Prostate gland (tissue), 2 donors: ENCODE measurements at places on chromosomes 12 and 14.

DNA sequence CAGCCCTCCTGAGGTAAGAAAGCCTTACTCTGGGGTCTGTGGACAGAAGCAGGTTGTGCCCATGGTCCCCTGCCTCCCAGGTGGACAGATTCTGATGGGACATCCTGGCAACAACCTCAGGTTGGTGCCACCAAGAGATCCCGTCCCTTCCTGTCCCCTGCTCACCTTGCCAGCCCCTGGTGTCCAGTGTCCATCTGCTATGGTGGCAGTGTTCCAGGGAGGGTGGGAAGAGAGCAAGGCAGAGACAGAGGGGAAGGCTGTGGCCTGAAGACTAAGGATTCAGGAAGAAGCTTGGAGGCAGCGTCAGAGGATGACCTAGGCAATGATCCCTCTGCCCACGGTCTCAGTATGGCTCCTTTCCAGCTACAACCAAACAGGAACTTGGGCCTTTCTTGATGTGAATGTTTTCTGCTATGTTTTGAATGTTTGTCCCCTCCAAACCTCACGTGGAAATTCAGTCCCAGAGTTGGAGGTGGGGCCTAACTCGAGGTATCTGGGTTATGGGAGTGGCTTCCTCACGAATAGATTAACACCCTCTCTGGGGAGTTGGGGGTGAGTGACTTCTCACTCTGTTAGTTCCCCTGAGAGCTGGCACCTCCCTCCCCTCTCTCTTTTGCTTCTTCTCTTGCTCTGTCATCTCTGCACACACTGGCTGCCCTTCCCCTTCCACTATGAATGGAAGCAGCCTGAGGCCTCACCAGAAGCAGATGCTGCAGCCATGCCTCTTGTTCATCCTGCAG lies 26.9 kb downstream of the IQSEC3 start:
- DNase-seq: no peak

- DNase-seq: no peak
These were observed 915.3 kb downstream of the FSCB start for GRCh38 chr14:43591776-43592175.

- DNase-seq: no peak
These were observed 679.0 kb downstream of the AACS start for GRCh38 chr12:125744201-125744600.

DNA sequence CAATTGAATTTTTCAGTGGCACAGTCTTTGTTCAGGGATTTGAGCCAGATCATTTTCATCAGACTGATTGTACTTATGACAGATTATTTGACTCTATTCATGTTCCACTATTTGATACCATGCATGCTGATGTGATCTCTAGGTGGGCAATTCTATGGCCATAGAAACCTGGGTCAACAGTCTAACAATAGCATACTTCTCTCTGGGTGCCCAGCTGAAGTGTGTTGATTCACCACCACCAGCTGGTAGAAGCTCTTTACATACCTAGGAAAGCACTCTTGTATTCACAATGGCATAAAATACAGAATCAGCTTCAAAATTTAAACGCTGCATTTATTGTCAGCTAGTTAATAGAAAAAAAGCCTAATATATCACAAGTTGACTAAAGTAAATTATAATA lies 90.2 kb upstream of the TMTC2 start:
- no peak for DNase-seq

DNA sequence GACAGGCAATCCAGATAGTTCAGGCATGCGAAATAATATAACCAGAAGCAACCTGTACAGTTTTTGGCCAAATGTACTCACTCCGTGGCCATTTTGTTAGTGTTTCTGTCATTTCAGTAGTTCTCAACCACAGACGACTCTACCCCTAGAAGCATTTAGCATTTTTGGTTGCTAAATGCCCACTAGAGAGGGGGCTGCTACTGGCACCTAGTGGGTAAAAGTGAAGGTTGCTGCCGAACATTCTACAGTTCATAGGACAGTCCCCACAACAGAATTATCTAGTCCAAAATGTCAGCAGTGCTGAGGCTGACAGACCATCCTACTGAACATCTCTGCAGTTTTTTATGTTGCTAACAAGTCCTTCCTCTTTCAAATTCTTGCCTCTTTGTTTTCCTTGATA lies 107.4 kb downstream of the TSHR start:
- DNase-seq: no peak

DNA sequence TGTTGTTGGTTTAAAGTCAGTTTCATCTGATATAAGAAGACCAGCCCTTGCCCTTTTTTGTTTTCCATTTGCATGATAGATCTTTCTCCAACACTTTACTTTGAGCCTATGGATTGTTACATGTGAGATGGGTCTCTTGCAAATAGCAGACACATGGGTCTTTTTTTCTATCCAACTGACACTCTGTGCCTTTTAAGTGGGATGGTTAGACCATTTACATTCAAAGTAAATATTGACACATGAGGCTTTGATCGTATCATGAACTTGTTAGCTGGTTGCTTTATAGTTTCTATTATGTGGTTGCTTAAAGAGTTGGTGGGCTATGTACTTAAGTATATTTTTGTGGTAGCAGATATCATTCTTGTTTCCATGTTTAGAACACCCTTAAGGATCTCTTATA lies 213.4 kb upstream of the G2E3 start:
- DNase-seq: no peak

DNA sequence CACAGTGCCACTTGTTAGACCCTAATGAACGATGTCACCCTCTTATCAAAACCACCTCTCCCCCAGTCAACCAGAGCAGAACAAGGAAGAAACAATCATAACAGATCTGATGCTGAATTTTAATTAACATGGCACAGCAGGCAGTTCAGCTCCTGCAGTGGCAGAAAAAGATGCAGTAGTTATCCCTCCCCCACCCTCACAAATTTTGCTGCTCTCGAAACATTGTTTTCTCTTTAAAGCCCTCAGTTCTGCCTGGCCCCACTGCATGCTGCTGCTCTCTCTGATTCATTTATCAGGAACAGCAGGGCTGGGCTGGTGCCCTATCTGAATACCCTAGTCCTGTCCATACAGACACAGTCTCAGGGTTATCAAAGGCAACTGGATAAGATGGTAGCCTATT lies 12.2 kb downstream of the CCDC175 start:
- no peak for DNase-seq

DNA sequence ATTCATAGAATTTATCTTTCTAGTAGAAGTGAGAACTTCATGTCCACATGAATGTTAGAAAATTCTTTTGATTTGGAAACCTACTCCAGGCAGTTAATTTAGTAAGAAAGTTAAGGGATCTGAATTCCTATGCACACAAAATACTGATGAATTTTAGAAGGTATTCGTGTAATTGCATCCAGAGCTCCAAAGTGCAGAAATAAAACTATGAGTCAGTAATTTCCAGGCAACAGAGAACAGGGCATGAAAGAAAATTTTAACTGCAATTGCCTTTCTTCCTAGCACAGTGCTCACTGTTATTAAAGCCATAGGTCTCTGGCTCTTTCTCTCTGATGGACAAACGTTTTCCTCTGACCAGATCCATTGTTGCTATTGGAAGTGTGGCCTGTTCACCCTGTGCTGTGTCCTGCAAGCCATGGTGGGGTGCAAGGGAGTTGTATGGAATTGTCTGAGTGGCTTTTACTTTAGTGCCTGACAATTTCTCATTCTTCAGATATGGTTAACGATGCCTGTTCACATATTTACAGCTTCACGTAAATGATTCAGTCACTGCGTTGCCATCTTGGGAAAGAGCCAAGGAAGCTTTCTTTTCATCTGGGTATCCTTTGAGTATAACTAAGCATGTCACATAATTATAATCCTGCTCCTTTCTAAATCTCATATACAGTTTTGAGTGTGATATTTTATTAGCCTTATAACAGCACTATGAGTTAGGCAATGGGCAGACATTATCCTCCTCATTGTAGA lies 145.1 kb downstream of the ACSS3 start:
- DNase-seq: no peak

DNA sequence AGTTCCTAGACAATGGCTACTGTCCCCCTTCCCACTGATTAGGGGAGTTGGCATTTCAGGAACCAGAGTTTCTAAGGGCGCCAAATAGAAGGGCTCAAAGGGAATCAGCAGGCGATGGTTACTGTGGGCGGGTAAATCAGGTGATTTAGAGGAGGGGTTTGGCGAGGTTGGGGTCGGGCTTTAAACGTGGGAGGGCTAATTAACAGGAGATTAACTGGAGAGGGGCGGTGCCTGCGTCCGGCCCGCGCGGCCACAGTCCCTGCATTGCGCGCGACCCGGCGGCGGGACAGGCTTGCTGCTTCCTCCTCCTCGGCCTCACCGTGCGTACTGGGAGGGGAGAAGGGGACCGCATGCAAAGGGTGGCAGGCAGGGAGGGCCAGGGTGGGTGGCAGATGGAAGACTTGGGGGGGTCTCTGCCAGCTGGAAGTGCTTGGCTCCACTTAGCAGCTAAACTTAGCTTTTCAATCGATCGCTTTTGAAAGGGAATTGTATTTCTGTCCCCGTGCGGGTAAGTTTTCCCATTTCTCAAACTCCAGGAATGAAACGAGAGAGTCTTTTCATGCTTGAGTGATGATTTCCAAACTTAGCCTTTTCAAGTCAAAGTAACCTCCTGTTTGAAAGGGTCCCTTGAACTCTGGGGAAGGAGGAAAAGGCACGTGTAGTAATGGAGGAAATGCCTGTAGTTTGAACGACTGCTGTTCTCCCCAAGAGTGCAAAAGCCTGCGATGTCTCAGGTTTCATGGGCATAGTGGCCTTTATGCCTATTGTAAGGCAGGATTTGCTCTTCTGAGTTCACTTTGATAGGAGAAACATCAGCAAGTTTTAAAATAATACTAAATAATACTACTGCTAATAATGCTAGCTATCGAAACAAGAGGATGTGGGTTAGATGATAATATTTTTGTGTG lies at the start of gene MGST1:
Gene MGST1 (plus strand): TSS at position 255 of the 908 bp plus-strand sequence. CDS start 6,608 bp downstream, outside the sequence.
- peak; percentile 60 for DNase-seq

DNA sequence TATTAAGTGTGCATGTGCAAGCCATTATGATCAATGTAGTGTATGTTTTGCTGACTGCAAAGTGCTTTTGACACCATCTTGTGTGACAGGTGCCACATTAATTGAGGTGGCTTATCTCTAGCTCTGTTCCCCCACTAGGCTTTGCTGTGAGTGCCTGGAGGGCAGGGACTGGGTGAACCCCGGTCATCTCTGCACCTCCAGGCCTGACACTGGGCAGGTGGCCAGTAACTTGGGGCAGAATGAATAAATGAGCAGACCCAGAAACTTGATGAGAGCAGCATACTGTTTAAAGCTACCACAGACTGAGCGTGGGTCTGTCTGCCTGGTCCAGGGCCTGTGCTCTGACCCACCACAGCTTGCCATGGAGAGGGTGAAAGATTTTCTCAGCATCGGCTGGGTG lies 151.6 kb downstream of the CALM1 start:
- DNase-seq: no peak

GRCh38 chr12:3004655-3005565 lies 45.7 kb downstream of the TEAD4 start:
- DNase-seq: no peak

GRCh38 chr12:70759161-70759918 lies 122.1 kb upstream of the PTPRB start:
- no peak for DNase-seq

DNA sequence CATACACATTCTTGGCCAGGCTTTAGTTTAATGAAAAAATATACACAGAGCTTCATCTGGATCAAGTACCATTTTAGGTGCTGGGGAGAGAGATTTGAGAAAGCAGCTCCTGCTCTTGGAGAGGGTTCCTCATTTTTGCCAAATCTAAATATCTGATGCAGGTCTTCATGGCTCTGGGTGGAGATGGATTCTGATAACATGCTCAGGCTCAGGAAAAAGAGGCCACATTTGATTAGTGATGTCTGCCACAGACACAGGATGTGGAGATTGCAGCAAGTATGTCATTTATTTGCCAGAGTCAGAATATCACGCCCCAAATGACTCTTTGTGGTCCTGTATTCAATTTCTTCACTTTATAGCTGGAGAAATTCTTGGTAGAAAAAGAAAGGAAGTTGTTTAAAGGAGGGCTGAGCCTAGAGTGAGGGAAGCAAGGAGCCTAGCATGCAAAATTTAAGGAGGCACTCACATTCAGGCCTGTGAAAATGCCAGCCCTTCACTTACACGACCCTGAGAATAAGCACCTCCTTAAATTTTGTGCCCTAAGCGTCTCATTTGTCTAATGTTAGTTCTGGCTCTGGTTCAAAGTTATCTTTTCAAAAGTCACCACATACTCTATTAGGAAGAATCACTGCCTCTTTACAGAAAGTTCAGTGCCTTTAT lies 492.9 kb upstream of the TBX3 start:
- DNase-seq: no peak

DNA sequence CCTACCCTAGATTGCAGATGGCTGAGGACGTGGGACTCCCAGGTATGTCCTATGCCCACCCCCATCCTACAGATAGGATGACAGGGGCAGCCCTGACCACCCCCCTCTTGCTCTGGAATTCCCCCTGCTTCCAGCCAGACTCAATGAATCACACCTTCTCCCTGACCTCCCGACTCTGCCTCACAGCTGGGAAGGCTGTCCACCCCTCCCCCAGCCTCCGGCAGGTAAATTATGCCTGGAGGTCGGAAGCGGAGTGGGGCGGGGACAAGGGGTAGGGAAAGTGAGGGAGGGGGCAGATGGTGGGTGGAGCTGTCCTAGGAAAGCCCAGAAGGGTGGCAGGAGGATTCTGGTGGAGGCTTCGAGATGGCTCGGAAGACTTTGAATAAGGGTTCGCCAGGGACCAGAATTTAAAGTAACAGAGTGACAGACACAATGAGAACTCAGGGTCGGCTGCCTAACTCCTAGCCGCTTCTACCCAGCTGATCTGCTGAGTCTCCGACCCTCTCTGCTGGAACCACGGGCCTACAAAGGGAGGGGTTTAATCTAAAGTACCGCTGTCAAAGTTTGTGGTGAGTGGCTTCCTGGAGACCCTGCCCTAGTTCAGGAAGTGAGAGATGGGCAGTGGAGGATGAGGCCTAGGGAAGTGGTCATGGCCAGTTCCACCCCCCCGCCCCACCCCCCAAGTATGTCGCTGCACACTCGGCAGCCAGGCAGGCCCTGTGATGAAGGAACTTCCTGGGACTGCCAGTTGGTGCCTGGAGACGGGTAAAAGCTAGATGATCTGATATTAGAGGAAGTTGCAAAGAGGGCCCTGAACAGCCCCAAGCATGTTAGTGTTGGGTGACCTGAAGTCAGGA lies 4.2 kb downstream of the PLEKHG3 start:
- no peak for DNase-seq

DNA sequence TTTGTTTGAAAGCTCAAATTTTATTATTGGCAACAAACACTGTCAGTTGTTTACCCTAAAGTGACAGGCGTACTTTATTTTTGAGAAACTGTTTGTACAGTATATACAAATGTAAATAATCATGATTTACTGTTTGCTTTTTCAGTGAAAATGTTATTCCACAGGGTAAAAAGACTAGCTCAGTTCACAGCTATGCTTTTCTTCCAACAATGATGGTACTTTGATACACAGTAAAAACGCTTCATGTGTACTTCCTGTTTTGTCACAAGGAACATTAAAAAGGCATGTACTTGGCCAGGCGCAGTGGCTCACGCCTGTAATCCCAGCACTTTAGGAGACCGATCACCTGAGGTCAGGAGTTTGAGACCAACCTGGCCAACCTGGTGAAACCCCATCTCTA lies 53.7 kb downstream of the MON2 start:
- no peak for DNase-seq

- DNase-seq: no peak
These were observed 16.4 kb upstream of the BTG1 start for GRCh38 chr12:92162079-92162478.
